ENCODE measurements at places on chromosomes 5 and 9. TPM values are rescaled to one million over a fixed set of nuclear protein-coding genes. Genes with fewer than 3 reads are reported as not detected.

Gene SPINK6
- total RNA-seq = not detected

DNA sequence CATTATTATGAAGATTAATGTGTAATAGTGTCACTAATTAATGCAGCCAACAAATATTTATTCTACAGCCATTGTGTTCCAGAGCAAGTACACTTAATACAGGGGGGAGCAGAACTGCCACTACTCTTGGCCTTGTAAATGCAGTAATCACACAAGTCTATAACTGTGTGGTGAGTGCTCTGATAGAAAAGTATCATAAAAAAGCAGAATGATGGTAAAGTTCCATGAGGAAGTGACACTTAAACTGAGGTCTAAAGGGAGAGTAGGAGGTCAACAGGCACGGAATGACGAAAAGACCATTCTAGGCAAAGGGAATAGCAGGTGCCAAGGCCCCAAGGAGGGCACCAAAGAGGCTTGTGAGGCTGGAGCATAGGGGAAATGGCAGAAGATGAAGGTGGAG, 142.9 kb downstream of the OSTF1 start:
- H3K4me3 ChIP-seq = no peak overlapping the region
- H3K27me3 ChIP-seq = no peaks in the 10 kb centered on the region
- DNase-seq = no peak
- peaks cover 14% of the 10 kb centered on the region for H3K36me3 ChIP-seq
- no peaks in the 10 kb centered on the region for H3K4me1 ChIP-seq

DNA sequence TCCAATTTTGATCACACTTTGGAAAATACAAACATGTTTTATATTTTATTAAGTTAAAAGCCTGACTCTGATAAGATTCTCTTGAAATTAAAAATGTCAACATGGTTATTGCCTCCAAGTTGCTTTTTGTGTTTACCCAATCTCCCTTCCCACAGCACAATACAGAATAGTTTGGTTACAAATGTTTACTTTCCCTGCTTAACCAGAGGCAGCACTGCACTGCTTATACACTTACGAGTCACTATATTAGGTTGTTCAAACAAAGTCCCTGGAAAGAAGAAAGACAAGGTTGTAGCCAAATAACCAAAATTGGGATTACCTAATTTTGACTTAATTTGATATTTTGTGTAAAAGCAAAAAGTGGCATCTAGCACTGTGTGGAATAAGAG, 25.9 kb downstream of the SRFBP1 start:
- peaks cover 49% of the 10 kb centered on the region for H3K36me3 ChIP-seq
- no peak for DNase-seq
- no peaks in the 10 kb centered on the region for H3K27me3 ChIP-seq
- H3K4me1 ChIP-seq = peaks cover 12% of the 10 kb centered on the region

DNA sequence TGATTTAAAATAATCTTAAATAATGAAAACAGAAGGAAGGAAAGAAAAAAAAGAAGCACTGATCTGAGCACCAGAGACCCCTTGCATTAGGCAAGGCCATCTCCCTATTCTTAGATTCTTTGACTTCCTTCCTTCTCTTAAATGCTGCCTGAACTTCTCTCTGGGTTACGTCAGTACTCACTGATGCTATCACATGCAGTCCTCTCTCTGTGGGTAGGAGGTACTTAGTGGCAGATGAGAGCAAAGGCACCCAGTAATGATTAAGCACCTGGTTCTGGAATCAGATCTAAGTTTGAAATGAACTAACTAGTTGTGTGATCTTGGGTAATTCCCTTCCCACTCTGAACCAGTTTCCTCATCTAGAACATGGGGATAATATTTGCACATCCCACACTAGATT, 110.3 kb upstream of the TBC1D2 start:
- no peak overlapping the region for H3K27ac ChIP-seq
- peaks cover 4% of the 10 kb centered on the region for H3K27me3 ChIP-seq
- no peak overlapping the region for H3K4me3 ChIP-seq
- H3K4me1 ChIP-seq = no peaks in the 10 kb centered on the region
- DNase-seq = no peak
